ENCODE measurements at places on chromosomes 11 and 22.

DNA sequence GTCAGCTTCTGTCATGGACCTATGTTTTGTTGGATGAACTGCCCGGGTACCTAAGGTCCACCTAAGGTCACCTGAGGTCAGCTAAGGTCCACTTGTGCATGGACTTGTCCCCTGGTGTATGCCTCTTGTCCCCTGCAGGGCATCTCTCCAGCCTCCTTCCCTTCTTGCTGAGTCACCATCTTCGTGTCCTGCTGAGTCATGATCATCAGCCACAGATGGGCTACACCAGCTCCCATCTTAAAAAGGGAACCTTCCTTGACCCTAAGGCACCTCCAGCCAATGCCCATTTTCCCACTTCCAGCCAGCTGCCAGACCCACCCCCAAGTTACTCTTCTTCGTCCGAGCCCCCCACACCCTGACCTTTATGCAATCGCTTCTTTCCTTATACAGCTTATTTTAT lies 544.9 kb downstream of the TBC1D22A start:
- DNase-seq, result no peak

DNA sequence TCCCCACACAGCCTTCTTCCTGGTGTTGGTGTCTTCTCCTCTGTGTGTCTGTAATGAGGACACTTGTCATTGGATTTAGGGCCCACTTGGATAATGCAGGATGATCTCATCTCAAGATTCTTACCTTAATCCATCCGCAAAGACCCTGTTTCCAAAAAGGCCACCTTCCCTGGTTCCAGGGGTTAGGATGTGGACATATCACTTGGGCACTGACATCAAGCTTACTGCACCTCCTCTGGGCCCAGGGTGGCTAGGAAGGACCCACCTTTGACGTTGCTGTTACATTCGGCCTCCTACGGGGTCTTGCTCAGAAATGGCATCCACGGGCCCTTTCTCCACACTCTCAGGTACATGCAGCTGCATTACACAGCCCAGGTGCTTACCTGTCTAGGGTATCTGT lies 535.9 kb downstream of the BRD1 start:
- no peak for DNase-seq

DNA sequence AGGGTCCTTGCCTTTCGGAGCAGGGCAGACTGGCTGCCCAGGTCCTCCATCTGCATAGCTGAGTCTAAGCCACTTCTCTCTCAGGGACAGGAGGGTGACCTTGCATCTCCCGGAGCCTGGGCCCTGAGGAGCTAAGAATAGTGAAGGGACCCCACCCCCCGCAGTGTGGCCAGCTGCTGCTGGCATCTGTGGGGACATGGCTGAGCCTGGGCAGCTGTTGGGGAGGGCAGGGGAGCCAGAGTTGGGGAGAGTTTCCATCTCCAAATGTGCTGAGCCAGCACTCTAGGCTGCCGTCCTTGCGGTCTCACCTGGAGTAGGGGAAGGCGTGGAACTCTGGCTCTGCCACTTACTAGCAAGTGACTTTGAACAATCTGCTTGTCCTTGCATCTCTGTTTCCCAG lies 34.8 kb upstream of the SHISAL1 start:
- no peak for DNase-seq

DNA sequence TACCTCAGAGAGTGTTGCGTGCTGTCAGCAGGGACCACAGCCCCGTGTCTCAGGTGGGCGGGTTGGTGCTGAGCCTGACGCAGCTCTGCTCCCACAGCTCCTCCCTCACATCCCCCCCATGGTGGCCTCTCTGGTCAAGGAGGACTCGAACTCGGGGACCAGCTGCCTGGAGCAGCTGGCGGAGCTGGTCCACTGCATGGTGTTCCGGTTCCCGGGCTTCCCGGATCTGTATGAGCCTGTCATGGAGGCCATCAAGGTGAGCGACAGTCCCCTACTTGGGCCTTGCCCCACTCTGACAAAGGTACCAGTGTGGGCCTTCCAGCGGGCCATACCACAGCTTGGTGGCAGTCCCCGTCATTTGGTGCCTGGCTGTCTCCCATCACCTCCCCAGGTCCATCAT lies 11.8 kb downstream of the USP35 start:
- DNase-seq, result no peak

- DNase-seq, result no peak
Observed at GRCh38 chr11:102760344-102761035, 19.9 kb downstream of the MMP10 start.

GRCh38 chr11:104306862-104307474 lies 143.0 kb upstream of the PDGFD start:
- no peak for DNase-seq

- no peak for DNase-seq
Observed at GRCh38 chr11:44825058-44825785, 98.5 kb downstream of the TSPAN18 start.

DNA sequence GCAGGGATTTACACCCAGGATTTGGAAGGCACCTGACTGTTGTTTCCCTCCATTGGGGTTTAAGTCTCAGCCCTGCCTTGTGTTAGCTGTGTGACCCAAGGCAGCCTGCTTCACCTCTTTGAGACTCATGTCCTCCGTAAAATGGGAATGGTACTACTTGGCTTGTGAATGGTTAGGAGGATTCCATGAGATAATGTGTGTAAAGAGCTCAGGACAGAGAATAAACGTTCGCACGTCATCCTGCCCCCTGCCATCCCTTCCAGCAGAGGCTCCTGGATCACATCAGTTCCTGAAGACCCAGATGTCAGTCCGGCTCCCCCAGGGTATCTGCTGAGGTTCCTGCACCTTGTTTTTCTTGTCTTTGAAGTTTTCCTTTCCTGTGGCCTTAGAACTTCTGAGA lies 16.8 kb upstream of the ACCSL start:
- no peak for DNase-seq

GRCh38 chr22:44276041-44276440 lies 36.7 kb downstream of the SHISAL1 start:
- DNase-seq, result no peak

GRCh38 chr22:45210991-45211390 lies 29.7 kb downstream of the KIAA0930 start:
- DNase-seq, result no peak

DNA sequence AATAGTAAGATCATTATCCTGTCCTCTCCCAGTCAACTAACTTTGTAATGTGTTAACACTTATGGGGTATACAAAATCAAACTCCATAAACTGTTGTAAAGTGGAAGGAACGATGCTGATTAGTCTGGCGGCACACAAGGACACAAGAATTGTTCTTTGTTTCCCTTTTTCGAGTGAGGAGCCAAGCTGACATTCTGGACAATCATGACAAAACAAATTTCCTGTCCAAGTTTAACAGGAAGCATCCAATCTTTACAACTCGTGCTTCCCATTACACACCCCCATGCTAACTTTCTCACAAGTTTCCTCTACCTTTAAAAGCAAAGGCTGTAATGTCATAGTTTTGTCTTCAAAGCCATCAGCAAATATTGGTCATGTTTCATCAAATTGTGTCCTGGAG lies 20.4 kb upstream of the LDLRAD3 start:
- DNase-seq, result no peak

DNA sequence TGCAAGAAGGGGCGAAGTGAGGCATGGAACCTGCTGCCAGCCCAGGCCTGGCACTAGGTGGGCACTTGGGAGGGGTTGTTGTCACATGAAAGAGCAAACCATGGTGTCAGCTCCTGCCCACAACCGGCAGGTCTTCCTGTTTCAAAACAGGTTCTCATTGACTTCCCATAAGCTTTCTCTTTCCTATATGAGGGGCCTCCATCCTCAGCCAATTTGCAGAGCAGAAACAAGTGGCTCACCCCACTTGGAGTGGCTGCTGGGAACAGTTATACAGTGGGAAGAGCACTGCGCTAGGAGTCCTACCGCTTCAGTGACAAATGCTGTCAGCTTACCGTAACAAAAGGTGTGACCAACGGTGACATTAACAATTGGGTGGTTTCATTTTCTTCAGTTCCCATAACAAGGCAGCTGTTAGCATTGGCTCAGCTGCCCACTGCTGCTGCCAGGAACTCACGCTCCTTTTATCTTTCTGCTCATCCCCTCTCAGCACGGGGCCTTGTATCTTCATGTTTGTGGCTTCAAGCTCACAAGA lies 10.2 kb upstream of the SSTR3 start:
- DNase-seq, result no peak

DNA sequence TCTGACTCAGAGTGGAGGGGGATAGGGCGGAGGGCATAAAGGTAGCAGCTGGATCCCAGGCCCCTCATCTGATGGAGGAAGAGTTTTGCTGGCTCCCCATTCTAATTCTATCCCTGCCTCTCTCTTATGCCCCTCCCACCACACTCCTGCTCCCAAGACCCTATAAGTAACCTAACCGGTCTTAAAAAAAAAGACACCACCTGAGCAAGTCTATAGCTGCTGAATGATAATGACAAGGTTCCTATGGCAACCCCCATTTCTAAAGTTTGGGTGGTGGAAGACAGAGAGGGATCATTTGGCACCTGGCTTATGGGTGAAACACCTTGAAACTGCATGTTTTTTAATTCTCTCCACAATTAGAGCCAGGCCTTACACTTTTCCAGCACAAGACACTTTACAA lies 69.6 kb downstream of the LARGE1 start:
- DNase-seq, result no peak

DNA sequence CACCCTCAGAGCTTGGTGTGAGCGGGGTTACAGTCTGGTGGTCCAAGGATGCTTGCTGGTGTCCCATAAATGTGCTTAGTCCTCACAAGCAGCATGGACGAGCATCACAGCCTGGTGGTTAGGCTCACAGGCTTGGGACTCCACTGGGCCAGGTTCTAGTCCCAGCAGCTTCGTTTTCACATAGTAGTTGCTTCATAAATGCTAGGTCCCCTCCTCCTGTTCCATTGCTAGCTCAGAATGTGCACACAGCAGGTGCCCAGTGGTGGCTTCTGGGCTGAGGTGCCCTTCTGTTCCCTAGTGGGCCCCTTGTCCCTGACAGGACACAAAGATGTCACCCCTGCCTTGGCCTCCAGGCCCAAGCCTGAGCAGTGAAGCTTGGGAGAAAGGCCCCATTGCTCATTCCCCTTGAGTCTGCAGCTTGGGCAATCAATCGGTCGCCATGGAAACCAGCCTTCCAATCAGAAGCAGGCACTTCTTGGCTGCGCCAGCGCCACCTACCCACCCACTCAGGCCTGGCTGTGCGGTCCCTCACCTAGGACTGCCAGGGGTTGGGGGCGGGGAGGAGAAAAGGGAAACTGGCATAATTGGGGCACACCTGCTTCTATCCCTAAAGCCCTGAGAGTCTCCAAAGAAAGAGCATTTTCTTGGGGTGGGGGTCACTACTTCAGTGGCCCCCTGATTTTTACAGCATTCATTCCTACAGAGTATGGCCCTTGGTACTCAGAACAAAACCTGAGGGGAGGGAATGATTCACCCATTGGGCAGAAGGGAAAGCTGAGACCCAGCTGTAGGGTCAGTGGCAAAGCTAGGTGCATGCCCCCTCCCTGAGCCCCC lies 48.1 kb downstream of the CYTH4 start:
- DNase-seq, result no peak

DNA sequence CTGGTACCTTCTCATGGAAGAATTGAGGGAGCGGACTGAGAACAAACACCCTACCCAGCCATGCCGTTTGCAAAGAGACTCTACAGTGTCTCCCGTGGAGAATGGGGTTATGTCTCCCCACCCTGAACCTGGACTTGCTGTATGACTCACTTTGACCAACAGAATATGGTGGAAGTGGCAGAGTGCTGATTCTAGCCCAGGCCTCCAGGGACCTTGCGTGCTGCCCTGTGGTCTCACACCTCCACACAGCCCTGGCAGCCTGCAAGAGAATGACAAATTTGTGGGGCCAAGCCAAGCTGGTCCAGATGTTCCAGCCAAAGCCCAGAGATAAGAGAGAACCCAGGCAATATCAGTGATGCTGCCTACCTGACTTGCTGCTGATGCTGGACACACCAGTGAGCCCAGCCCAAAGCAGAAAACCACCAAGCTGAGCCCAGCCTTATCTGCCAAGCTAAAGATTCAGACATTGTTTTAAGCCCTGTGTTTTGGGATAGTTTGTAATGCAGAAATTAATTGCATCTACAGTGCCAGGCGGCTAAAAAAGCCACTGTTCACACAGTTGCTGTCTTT lies 8.1 kb upstream of the LINC01488 start:
- DNase-seq, result no peak

DNA sequence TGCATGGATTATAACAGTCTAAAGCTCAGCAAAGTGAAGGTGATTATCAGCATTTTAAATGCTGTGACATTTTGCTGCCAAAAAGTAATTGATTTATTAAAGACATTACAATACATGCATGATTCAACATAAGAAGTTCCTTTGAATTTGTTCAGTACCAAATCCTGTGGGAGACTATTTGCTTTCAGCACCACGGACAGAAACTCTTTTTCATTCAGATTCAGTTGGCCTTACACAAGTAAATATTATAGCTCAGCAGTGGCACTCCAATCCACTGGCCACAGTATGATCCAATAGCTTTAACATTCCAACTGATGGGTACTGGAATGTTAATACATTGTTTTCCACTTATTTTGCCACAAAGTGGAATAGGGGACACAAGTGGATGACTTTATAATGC lies 806.7 kb downstream of the NTM start:
- DNase-seq, result no peak

DNA sequence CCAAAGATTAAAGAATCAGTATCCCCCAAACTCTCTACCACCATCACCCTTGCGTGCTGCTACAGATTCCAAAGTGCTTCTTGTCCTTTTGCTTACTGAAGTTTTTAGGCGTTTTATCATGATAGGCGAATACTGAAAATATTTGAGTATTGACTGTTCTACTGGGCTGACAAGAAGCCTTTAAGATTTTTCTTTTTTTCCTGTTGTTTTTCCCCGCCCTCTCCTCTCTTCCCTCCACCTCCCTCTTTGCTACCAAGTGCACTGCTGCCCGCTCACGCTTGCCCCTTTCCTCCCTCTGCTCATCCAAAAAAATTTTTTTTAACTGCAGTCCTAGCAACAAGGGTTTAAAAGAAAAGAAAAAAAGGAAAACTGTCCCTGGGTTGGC lies 679 bp downstream of the SPCS2 start:
- DNase-seq, result no peak

DNA sequence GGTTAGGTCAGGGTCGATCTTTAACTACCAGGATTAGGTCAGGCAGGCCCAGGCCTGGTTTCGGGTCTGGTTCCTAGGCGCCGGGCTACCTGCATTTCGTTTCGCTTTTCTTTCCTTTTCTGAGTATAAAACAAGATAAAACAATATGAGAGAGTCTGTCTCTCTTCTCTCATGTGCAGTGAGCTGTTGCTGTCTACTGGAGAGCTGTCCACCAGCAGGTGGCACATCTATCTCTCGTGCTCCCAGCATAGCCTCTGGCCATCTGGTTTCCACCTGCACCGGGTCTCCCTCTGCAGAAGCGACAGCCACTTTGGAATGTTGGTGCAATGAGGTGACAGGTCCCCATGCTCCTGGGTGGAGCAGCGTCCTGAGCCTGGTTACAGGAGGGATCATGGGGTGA lies 27.6 kb downstream of the RIBC2 start:
- DNase-seq, result peak; percentile 73

- DNase-seq, result no peak
Observed at GRCh38 chr11:19326499-19326898, 85.8 kb upstream of the E2F8 start.

GRCh38 chr11:15095736-15096228 lies 18.9 kb upstream of the INSC start:
- no peak for DNase-seq

- DNase-seq, result no peak
Observed at GRCh38 chr22:17873804-17874203, 99.5 kb upstream of the BID start.
